ENCODE measurements at places on chromosomes 16 and 17.

DNA sequence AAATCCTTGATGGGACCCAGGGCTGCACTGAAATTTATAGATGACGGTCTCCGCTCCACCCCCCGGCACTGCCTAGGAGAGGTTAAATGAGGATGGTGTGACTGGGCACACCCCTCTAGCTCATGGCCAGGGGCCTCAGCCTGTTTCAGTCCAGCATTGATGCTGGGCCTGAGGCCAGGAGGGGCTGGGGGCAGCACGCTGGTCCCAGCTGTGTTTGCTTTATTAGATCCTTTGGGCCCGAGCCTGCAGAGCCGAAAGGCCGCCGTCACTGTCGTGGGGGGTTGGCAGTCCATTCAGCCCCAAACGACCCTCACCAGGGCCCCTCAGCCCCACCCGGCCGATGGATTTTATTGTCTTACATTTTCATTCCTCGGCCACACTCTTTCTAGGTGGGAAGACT is 10.8 kb upstream of the DOK4 start:
- H3K4me3 ChIP-seq: no peak overlapping the region
- DNase-seq: no peak
- H3K36me3 ChIP-seq: no peaks in the 10 kb centered on the region
- H3K27ac ChIP-seq: no peak overlapping the region

GRCh38 chr17:63647065-63647725 is 25.0 kb downstream of the MAP3K3 start:
- H3K27ac ChIP-seq: peak overlapping the region; percentile 18
- H3K4me3 ChIP-seq: no peak overlapping the region
- DNase-seq: no peak
- peaks cover 25% of the 10 kb centered on the region for H3K36me3 ChIP-seq
- H3K4me1 ChIP-seq: peaks cover 26% of the 10 kb centered on the region

DNA sequence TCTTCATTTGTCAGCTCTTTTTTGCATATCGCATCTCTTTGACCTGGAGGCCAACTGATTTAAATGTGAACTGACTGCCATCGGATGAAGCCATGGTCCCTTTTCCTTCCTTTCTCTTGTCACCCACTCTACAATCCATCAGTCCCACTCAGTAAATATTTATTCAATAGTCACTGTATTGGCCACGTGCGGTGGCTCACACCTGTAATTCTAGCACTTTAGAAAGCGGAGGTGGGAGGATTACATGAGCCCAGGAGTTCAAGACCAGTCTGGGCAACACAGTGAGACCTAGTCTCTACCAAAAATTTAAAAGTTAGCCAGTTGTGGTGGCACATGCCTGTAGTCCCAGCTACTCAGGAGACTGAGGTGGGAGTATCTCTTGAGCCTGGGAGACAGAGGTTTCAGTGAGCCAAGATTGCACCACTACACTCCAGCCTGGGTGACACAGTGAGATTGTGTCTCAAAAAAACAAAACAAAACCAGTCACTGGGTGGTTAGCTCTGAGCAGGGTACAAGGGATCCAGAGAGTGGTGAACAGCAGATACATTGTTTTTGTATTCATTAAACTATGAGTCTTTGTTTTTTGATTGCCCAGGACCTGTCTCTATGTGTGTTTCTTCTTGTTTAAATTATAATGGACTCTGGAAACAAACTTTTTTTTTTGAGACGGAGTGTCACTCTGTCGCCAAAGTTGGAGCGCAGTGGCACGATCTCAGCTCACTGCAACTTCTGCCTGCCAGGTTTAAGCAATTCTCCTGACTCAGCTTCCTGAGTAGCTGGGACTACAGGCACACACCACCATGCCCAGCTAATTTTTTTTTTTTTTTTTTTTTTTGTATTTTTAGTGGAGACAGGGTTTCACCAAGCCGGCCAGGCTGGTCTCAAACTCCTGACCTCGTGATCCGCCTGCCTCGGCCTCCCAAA is 6.9 kb downstream of the PHAF1 start:
- no peaks in the 10 kb centered on the region for H3K4me1 ChIP-seq
- H3K27me3 ChIP-seq: no peaks in the 10 kb centered on the region
- DNase-seq: no peak
- no peak overlapping the region for H3K4me3 ChIP-seq
- H3K27ac ChIP-seq: no peak overlapping the region

- H3K4me3 ChIP-seq: no peak overlapping the region
- no peak for DNase-seq
- H3K4me1 ChIP-seq: no peaks in the 10 kb centered on the region
- H3K27me3 ChIP-seq: no peaks in the 10 kb centered on the region
- no peak overlapping the region for H3K27ac ChIP-seq
- H3K36me3 ChIP-seq: no peaks in the 10 kb centered on the region
Measured at GRCh38 chr16:52312716-52313115, 234.2 kb downstream of the TOX3 start.

Data from upper lobe of right lung (tissue), 1 donor.